GM23248 (cell line): ENCODE measurements at places on chromosomes 11 and 22.

DNA sequence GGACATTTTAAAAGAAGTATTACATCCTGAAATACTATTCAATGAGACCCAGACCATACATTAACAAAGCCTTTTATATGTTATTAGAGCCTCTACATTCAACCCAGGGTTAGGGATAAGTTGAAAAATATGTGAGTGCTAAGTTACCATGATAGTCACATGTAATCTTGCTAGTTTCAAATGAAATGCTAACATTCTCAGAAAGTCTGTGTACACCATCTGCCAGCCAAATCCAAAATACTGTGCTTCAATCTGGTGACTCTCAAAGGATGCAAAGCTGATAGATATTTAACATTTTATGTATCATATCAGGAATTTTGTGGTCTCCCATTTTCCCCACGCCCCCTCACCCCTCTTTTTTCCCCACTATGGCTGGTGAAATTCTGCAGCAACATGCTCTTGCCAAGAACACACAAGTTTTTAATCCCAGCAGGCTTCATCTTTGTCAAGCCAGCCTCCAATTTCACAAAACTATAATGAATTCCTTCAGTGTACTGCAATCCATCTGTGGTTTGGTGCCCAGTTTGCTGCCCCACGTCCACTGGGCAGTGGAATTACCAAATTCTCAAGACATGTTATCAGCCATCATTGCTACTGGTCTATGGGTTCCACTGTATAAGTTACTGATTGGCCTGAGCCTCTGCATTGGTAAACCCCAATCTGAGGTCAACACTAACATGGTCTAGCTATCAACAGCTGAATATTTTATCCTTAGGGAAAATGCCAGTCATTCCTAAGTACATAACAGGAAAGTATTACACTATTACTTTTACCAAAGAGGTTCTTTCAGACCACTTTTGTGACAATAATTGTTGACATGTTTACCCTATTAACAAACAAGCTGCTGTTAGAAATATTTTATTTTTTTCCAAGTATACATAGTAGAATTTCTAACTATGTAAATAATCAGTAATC, 1.5 kb upstream of the PICALM start:
- peaks cover 38% of the 10 kb centered on the region for H3K4me1 ChIP-seq
- no peaks in the 10 kb centered on the region; the same call in 1 of the 2 replicates for H3K36me3 ChIP-seq
- H3K27ac ChIP-seq, result peak overlapping the region; percentile 100
- peak; percentile 38 for DNase-seq

DNA sequence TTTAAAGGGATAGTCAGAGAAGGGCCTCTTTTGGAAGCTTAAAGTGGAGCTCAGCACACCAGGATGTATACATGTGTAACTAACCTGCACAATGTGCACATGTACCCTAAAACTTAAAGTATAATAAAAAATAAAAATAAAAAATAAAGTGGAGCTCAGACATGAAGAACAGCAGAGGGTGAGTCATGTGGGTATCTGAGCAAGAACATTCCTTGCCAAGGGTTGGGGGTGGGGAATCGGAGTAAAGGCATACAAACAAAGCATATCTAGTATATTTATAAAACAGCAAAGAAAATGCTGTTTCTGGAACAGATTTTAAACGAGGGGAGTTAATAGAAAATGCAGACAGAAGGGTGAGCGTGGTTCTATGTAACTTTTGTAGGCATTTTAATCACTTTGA, 562.6 kb upstream of the ANO3 start:
- no peaks in the 10 kb centered on the region for H3K4me1 ChIP-seq
- no peaks in the 10 kb centered on the region for H3K27me3 ChIP-seq

DNA sequence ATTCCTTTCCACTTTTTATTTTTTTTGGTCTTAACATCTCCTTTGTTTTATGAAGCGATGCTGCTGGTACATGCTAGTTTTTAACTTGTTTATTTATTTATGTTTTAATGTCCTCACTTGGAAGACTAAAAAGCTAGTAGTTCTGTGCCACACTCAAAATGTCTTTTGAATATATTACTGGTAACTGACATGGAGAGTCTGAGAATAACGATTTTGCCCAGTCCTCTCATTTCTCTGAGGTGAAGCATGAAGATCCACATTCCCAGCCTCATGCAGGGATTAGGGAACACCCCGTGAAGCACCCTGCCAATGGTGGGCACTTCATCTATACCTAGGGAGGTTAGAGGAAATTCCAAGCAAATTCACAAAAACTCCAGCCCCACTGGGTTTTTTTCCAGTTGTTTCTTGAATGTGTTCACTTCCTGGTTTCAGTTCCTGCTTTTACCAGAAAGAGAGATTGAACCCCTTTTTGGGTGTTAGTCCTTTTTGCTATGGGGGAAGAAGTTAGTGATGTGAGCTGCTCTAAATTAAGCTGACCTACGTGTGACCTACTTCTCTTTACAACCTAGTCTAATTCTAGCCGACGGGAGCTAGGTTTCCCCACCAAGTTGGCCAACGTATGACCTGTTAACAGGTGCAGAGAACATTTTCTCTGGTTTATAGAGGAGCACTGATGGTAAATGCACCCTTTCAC, 106.1 kb downstream of the SLC1A2 start:
- no peaks in the 10 kb centered on the region for H3K27me3 ChIP-seq
- no peaks in the 10 kb centered on the region for H3K4me1 ChIP-seq
- no peak overlapping the region for H3K27ac ChIP-seq
- DNase-seq, result no peak
- H3K36me3 ChIP-seq, result no peaks in the 10 kb centered on the region

DNA sequence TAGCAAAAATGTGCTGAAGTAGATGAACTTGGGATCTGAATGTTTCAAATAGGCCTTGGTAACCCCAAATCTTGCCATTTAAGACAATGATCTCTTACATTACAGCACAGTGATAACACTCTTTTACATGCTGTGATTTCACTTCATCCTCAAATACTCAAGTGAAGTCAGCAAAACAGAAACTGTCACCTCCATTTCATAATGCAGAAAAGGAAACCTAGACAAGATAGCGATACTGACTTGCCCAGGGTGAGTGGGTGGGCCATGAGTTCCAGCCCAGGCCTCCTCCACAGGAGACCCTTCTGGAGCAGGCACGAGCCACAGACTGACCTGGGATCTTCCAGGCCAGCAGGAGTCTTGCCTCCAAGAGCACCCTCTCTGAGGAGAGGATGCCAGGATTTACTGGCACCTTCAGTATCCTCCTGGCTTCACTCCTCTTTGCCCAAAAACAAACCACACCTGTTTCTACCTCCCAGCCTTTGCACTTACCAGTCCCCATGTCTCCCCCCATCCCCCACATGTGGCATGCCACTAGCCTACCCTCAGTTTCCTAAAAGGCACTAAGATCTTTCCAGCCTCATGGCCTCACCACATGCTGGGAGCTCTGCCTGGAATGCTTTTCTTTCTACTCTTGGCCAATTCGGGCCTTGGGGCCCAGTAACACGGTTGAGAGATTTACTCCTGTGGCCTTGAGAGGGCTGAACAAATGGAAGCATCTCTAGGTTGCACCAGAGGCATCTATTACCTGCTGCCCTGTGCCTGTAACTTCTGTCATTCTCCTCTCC, 1.9 kb upstream of the DGAT2 start:
- H3K27me3 ChIP-seq, result no peaks in the 10 kb centered on the region
- no peak overlapping the region for H3K4me3 ChIP-seq
- DNase-seq, result no peak
- H3K4me1 ChIP-seq, result peaks cover 23% of the 10 kb centered on the region

DNA sequence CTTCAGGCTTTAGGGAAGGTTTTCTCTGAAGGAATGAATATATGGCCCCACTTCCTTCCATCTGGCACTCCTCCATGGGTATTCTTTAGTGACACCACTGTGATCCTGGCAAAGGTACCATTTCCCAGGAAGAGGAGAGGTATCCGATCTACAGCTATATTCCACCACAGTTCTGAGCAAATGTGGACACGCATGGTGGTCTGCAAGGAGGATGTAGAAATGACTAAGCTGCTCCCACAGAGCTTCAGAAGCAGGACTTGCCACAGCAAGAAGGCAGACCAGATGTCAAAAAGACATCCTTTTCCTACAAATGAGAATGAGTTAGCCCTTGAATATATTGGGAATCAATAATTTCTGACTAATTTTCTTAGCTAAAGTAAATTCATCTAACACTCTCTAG, 45.5 kb downstream of the ARFGAP2 start:
- no peaks in the 10 kb centered on the region for H3K27me3 ChIP-seq
- 0 out of 2 replicates have a peak, but pooled peaks cover under 1% of the 10 kb centered on the region for H3K4me1 ChIP-seq
- no peak overlapping the region for H3K27ac ChIP-seq
- no peaks in the 10 kb centered on the region for H3K36me3 ChIP-seq

GRCh38 chr11:58712531-58712930, 19.2 kb downstream of the GLYAT start:
- H3K4me1 ChIP-seq, result no peaks in the 10 kb centered on the region
- no peaks in the 10 kb centered on the region for H3K36me3 ChIP-seq
- H3K4me3 ChIP-seq, result no peak overlapping the region

DNA sequence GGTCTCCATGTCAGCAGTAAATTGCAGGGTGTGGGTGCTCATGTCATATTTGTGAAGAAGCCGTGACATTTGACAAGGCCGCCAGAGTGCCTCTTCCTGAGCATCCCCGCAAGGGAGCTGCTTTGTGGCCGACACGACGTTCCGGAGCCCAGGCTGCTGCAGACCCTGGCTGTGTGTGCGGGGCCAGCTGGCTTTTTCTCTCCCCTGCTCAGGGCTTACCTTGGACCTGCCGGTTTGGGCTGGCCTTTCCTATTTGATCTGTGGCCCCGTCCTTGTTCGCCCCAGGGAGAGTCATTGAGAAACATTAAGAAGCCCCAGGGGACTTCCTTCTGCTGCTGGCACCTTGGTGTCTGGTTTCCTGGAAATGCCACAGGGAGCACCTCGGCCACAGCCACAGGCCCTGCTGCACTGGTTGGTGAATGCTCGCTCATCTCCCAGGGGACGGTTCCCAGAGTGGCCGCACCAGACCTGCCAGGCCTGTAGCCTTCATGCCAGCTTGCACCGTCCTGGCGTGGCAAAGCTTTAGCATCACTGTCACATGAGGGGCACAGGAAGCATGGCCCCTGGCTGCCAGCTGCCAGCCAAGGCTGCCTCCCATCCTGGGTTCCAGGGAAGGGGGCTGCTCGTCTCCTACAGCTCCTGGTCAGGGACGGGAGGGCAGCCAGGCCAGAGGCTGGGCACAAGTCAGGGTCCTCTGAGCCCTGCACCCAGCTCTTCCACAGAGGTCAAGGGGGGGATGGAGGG, 5.4 kb downstream of the GRK2 start:
- H3K4me1 ChIP-seq, result peaks cover 20% of the 10 kb centered on the region
- H3K27ac ChIP-seq, result no peak overlapping the region
- H3K4me3 ChIP-seq, result no peak overlapping the region
- DNase-seq, result no peak
- no peaks in the 10 kb centered on the region for H3K36me3 ChIP-seq

- no peaks in the 10 kb centered on the region for H3K36me3 ChIP-seq
- H3K4me1 ChIP-seq, result peaks cover 5% of the 10 kb centered on the region
- H3K4me3 ChIP-seq, result no peak overlapping the region
- peaks cover 19% of the 10 kb centered on the region for H3K27me3 ChIP-seq
- DNase-seq, result no peak
- H3K27ac ChIP-seq, result no peak overlapping the region
Observed at GRCh38 chr22:36580371-36580770, 51.4 kb upstream of the EIF3D start.

DNA sequence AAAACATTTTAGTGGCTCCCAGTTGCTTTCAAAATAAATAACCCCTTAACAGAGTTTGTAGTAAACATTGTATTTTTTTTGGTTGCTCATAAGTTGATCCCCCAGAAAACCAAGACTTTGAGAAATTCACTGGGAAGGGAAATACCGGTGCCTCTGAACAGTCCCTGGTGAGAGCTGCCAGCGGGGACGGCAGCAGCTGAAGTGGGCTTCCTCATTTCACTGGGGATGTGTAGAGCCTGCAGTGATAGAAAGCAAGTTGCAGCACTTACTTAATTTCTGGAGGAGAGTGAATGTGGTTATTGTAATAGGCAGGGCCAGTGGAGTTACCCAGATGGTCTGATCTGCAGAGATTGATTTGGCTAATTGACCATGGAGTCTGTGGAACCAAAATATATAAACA, 18.6 kb upstream of the MCHR1 start:
- DNase-seq, result no peak
- no peak overlapping the region for H3K27ac ChIP-seq
- peaks cover 18% of the 10 kb centered on the region for H3K4me1 ChIP-seq
- H3K4me3 ChIP-seq, result no peak overlapping the region

DNA sequence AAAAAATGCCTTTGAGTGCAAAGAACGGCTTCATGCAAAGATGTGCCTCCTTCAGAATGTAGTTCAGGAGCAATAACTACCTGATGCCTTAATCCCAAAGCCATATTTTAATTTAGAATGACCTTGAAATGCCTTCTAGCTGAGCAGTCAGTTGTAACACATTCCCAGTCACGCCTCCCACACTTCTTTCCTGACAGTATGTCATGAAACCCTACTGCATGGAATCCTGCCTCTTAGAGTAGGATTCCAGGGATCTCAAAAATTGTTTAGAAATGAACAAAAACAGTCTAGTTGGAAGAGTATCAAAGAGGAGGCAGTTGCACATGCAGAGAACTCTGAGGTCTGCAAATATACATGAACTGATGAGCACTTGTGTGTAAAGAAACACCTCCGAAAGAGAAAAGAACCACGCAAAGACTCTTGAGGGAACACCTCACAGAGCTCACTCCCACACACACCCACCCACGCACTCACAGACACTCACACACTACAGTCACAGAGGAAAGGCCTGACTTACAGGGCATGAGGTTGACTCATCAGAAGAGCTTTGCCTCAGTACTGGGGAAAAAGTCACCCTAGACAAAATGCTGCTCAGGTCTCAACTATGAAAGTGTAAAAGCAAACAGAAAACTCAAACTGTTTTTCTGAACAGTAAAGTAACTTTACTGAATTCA, 77.4 kb downstream of the GGTLC2 start:
- peaks cover 21% of the 10 kb centered on the region for H3K4me1 ChIP-seq
- peak; percentile 87 for DNase-seq
- H3K36me3 ChIP-seq, result no peaks in the 10 kb centered on the region
- 0 out of 2 replicates have a peak, but pooled peaks cover 7% of the 10 kb centered on the region for H3K27me3 ChIP-seq
- peak overlapping the region; percentile 56 for H3K27ac ChIP-seq
- H3K4me3 ChIP-seq, result no peak overlapping the region

DNA sequence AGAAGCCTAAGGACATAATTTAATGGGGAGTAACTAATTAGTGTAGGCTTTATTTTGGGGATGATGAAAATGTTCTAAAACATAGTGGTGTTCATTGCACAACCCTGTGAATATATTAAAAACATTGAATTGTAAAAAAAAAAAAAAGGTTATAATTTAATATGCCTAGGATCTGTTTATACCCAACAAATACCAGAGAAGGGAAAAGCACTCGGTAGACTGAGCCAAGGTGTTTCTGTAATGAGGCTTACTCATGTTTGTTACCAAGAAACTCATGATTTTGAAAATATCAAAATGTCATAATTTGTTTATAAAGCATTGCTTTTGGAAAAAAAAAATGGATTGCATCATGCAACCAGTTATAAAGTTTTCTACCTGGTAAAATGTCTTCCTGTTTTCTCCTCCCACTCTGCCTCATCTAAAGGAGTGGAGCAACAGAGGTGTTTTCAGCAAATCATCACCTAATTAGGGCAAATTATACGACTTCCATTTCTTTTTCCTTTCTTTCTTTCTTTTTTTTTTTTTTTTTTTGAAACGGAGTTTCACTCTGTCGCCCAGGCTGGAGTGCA, 14.2 kb upstream of the EIF3M start:
- no peaks in the 10 kb centered on the region for H3K36me3 ChIP-seq
- H3K4me3 ChIP-seq, result no peak overlapping the region
- DNase-seq, result no peak
- no peak overlapping the region for H3K27ac ChIP-seq
- no peaks in the 10 kb centered on the region for H3K4me1 ChIP-seq
